ENCODE measurements at places on chromosomes 3 and 15.
A peak's percentile ranks its signal among the peaks of the same experiment; 100 is the strongest.

DNA sequence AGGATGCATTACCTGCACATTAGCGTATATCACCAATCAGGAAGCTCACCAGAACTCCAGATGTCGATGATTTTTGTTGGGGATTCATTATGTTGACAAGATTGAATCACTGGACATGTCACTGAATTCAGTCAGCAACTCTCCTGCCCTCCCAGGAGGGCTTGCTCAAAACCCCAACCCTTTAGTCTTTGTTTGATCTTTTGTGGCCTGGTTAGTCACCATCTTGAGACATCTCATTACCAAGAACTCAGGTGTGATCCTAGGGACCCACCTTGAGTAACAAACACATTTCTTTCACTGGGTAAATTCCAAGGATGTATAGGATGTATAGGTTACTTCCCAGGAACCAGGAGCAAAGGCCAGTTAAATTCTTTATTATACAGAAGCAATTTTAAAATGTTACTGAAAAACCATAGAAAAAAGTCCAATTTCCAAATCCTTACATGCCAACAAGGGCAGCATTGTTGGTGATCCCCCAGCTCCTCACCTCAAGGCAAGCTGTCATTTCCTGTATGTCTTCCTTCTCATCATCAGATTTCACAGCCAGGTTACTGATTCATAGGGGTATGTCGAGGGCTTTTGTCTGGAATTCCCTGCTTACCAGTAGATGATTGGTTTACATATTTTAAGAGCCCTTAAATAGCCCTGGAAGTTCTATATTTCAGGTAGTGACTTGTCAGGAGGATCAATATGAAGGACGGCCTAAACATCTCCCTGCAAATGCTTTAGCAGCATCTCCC, 11.7 kb downstream of the SNRPN start:
- DNase-seq = no peak

GRCh38 chr15:40266828-40267304, 16.0 kb downstream of the ANKRD63 start:
- no peak for DNase-seq

- no peak for DNase-seq
These were observed 5.3 kb downstream of the SEMA7A start for GRCh38 chr15:74428442-74428787.

- DNase-seq = no peak
These were observed 58.4 kb downstream of the PLXNA1 start for GRCh38 chr3:127041264-127041820.

DNA sequence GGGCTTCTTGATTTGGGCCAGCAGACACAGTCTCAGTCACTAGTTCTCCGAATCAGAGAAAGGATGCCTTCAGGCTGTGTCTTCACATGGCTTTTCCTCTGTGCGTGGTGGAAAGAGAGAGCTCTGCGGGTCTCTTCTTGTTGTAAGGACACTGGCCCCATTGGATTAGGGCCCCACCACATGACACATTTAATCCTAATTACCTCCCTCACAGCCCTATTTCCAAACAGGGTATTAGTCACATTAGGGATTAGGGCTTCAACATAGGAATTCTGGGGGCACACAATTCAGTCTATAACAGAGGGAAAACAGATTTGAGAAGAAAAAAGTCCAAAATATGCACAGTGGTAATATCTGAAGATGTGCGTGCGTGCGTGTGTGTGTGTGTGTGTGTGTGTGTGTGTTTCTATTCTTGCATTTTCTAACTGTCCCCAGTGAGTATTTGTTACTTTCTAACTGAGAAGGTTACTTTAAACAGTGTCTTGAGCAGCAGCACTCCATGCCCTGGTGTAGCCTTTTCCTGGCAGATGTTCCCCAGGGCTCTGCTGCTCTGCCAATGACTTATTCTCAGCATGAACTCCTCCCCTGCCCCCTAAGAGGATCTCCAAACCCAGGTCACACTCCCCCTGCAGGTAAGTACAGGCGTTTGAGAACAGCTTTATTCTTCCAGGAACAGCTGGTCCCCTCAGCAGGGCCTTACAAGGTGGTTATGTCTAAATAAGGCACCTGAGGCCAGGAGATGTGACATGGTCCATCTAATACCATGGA, 72.9 kb downstream of the RPL39L start:
- DNase-seq = peak; percentile 23

- no peak for DNase-seq
These were observed 60.2 kb downstream of the CORO2B start for GRCh38 chr15:68638953-68639515.

GRCh38 chr3:7854266-7854665, 647.4 kb upstream of the LMCD1 start:
- DNase-seq = no peak

- peak; percentile 46 for DNase-seq
These were observed 730 bp downstream of the HIGD1A start for GRCh38 chr3:42803414-42804105.

GRCh38 chr3:175737646-175738572, 878.8 kb downstream of the NAALADL2 start:
- no peak for DNase-seq

DNA sequence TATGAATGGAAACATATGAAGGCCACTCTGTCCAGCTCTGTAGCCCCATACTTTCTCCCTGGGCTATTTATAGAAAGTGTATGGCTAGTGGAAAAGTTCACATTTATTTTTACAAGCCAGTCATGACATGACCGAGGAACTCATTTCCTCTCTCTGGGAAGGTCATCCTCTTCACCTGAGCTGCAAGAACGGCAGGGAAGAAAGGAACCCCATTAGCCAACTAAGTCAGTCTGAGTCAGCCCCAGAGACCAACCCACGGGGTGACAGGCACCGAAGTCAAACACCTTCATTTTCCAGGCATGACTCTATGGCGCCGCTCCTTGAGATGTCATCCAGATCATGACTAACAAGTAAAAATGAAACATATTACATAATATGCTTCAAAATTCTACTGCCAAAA, 4.8 kb downstream of the PAQR9 start:
- peak; percentile 53 for DNase-seq

DNA sequence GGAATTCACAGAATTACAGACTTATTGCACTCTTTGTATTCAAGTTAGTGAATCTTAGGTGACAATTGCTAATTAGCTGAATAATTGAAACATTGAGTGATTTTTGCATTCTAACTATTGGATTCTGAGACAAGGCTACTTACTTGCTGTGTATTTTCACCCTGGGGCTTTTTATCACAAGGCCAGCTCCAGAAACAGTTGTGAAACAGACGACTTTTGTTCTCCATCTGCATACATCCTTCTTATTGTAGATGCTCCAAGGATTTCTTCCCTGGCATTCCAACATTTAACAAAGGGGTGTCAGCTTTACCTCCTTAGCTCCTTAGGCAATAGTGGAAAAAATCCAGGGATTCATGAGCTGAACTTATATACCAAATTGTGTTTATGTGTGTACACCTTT, 233.2 kb upstream of the CHRM5 start:
- DNase-seq = no peak

- DNase-seq = peak; percentile 49
These were observed 9.2 kb downstream of the EIF3J start for GRCh38 chr15:44545913-44546802.

GRCh38 chr15:88069561-88069960, 187.0 kb downstream of the NTRK3 start:
- no peak for DNase-seq

Data from stimulated activated naive CD4-positive, alpha-beta T cell treated with Interleukin-2 at 50 U/mL for 16 hours (primary cell).